ENCODE measurements at places on chromosomes 11 and 22.

- DNase-seq: peak; percentile 68
Measured at GRCh38 chr11:10792385-10793068, 16.2 kb downstream of the EIF4G2 start.

GRCh38 chr11:20874358-20874757 lies 205.0 kb downstream of the NELL1 start:
- DNase-seq: no peak

- DNase-seq: no peak
Measured at GRCh38 chr22:20551805-20552442, 44.5 kb downstream of the MED15 start.

- DNase-seq: no peak
Measured at GRCh38 chr22:20752104-20752741, 21.7 kb upstream of the SERPIND1 start.

- no peak for DNase-seq
Measured at GRCh38 chr11:34464591-34465051, 25.9 kb downstream of the CAT start.

- no peak for DNase-seq
Measured at GRCh38 chr11:118916842-118917388, 8.8 kb downstream of the BCL9L start.

DNA sequence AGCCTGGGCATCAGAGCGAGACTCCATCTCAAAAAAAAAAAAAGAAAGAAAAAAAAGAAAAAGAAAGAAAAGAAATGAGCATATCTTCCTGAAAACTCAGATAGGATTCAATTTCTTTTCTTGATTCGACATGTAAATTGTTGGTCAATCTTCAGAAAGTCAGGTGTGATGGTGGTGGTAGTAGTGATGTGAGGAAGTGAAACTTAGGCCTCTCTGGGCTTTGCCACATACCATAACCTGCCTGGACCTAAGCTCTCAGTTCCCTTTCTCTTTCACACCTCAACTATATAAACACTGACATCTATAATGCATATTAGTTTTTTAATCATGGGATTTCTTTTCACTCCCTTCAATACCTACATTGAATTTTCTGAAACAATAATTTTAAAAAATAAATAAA lies 98.0 kb upstream of the TBCEL start:
- no peak for DNase-seq

DNA sequence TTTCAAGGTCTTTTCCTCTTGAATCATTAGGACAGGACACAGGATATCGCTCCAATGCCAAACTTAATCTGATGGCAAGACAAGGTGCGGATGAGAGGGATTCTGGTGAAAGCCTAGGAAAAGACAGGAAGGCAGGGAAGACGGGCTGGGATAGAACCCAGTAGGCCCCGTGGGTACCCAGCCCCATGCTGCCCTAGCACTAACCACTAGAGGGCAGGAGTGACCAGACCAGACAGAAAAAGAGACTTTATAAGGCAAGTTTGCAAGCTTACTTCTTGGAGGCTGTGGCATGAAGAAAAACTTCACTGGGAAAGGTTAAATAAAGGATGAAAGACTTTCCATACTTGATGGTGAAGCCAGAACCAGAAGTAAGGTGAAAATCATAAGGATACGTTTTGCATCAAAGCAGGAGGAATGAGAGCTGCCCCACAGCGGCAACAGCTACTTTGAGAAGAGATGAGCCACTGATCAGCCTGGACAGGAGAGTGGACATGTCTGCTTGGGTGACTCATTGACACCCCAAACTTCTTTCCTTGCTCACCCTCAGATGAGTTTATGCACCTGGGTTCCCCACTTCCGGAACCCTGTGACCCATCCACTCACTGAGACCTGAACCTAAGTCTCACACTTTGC lies 39.8 kb downstream of the SYN3 start:
- DNase-seq: peak; percentile 19

DNA sequence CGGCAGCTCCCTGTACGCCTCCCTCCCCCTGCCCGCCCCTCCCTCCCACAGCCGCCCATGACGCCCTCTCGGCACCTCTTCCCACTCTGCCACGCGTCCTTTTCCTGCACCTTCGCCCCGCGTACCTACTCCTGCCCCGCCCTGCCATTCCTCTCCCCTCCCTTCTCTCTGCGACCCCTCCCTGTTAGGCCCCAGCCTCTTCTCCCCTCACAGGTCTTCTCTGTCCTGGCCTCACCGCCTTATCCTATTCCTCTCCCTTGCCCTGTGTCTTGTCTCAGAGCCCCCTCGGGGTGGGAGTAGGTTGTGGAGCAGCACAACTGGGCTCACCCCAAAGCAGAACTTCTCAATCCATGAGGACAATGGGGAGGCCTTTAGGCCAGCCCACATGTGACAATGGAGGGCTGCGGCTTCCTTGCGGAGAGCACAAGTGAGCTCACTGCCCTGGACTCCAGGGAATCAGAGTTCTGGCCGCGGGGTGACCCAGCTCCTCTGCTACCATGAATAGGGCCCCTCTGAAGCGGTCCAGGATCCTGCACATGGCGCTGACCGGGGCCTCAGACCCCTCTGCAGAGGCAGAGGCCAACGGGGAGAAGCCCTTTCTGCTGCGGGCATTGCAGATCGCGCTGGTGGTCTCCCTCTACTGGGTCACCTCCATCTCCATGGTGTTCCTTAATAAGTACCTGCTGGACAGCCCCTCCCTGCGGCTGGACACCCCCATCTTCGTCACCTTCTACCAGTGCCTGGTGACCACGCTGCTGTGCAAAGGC lies 539 bp downstream of the SLC35C1 start:
- no peak for DNase-seq

- DNase-seq: no peak
Measured at GRCh38 chr11:130763087-130763980, 152.9 kb downstream of the SNX19 start.

GRCh38 chr11:69395287-69395686 lies 86.2 kb upstream of the LINC01488 start:
- no peak for DNase-seq

DNA sequence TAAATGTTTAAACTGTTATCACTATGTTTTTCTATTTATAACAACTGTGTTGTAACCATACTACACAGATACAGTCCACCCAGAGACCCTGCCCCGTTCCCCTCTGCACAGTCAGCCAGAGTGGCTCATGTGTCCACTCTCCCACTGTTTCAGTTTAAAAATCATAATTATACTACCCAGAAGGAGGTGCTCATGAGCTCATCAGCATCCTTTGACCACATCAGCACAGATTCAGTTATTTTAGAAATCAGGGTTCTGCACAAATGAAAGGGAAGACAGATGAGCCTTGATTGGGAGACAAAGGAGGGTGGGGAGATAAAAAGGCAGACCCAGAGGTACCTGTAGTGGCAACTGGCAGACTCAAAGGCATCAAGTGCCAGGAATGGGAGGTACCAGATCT lies 124.3 kb downstream of the RCN1 start:
- no peak for DNase-seq

DNA sequence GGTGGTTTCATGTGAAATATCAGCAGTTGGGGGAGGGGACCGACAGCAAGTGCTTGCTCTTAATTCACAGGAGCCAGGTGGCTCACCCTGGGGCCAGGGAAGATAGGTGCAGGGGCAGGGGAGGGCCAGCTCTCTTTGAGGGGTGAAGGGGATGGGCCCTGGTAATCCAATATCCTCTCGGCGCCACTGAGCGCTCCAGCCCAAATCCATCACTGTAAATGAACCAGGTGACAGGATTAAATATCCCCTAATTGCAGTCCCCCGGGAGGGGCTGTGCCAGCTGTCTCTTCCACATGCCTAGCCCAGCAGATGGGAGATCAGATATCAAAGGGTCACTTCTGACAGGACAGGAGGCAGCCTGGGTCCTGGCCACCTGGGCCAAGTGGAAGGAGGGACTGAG lies 531.8 kb upstream of the CADM1 start:
- DNase-seq: peak; percentile 99

DNA sequence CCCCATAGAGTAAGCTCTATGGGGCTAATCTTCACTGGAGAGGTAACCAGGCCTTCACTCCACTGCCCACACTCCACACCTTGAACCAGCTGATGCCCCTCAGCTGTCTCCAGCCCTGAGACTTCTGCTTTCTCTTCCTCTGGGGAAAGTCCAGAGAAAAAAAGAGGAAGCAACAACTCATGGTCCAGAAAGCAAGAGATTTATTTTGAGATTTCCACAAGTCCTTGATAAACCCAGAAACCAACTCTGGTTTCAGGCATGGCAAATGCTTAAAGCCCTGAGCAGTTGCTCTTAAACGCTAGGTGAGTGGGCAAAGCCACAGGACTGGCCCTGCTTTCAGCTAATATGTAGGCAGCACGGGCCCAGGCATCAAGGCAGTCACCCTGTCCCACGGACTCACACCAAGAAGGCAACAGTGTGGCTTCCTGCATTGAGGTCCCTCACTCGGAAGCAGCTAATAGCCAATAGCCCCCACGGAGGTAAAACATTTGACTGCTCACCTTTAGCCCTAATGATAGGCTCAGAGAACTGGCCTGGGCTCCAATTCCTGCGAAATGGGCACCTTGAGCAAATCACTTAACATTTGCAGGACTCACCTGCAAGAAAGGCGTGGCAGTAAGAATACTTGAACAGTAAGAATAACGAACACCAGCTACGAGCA lies 4.3 kb downstream of the CYB561A3 start:
- DNase-seq: no peak

DNA sequence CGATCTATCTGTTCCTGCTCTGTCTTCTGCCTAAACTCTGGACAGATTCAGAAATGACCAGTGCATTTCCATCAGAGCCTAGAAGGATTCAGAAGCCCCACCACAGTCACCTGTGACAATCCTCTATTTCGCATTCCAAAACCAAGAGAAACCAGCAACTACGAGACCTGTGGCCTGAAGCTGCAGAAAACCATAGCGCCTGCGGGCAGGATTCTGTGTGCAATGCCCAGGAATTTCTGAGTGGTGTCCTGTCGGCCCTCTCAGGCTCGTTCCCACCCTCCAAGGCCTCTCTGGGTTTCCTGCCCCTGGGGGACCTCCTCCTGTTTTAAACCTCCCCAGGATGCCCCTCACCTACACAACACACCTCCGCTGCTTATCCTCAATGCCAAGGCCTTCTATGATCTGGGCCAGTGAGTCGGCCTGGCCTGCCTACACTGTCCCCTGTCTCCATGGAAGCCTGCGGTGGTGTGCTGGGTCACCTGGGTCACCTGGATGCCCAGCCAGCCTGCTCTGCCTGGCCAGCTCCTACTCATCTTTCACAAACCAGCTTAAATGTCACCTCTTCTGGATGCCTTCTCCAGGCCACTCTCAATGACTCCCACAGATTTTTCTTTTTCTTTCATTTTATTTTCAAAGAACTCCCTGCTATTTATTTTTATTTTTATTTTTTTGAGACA lies 198.3 kb downstream of the CEP164 start:
- DNase-seq: no peak
